Head of caudate nucleus (tissue), 42 donors: ENCODE measurements at places on chromosomes 7 and 10.
A peak's percentile ranks its signal among the peaks of the same experiment; 100 is the strongest.

DNA sequence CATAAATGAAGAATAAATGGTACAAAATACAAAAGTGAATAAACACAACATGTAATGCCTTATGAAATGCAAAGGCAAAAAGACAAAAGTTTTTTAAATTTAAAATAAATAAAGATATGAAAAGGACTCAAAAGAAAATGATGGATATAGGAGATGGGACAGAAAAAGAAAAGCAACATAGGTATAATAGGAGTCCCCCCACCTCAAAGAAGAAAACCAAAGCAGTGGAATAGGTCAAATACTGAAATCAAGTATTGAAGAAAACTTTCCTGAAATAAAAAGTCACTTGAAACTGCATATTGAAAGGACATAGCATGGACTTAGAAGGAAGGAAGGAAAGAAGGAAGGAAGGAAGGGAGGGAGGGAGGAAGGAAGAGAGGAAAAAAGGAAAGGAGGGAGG lies 110.0 kb upstream of the FAM204A start:
- DNase-seq = no peak

DNA sequence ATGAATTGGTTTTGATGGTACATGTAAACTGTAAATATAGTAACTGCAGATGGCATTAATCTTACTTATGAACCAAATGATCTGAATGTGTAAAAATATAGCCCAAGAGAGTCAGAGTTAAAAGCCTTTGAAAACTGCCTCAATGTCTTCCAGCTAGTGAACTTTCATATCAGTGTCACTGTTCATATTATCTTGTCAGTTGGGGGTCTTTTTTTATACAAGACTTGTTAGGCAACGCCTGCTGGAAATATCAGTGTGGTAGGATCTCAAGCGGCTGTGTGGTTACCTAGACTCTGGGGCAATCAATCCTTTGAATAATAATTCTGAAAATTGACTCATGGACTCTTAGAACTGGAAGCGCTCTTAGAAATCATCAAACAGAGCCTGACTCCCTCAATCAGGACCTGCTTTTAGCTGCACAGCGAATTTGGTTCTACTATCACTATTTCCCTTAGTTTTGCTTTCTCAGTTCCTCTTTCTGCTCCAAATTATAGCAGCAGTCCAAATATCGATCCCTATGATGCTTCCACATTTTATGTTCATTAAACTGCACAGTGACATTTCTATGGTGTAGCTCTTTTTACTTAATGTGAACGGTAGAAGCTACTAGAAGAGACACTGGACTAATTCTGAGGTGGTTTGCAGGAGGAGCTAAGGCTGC lies 100.1 kb upstream of the COL1A2 start:
- DNase-seq = no peak

- no peak for DNase-seq
These were observed at the start of gene TES for GRCh38 chr7:116210345-116211005. Gene TES (plus strand): TSS chr7:116210539. CDS start chr7:116210708, 169 bp downstream.

GRCh38 chr7:42590771-42591310 lies 321.0 kb downstream of the C7orf25 start:
- DNase-seq = no peak

GRCh38 chr7:129958643-129959470 lies 6.1 kb upstream of the UBE2H start:
- DNase-seq = no peak

- DNase-seq = no peak
These were observed 7.0 kb downstream of the GET4 start for GRCh38 chr7:883055-884021.

DNA sequence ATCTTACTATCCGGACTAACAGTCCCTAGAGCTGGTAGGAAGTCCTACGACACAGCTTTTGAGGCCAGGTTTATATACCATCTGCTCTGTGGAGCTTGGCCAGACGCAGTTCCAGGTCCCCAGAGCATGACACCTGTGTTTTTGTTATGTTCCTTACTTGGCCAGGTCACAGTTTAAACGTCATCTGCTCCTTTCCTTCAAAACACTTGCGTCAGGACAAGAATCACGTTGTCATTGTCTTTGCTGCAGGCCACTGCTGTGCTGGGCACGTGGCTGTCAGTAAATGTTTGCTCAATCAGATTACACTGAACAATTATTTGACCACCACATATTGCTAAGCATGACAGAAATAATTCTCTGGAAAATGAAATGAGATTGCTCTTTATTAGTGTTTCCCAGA lies 23.9 kb downstream of the SLC18A2 start:
- no peak for DNase-seq

- peak; percentile 15 for DNase-seq
These were observed 6.5 kb downstream of the MDH2 start for GRCh38 chr7:76054123-76055120.

GRCh38 chr7:134101716-134102115 lies 25.4 kb upstream of the LRGUK start:
- no peak for DNase-seq

- no peak for DNase-seq
These were observed 52.9 kb downstream of the CYP2C9 start for GRCh38 chr10:94991243-94991888.

DNA sequence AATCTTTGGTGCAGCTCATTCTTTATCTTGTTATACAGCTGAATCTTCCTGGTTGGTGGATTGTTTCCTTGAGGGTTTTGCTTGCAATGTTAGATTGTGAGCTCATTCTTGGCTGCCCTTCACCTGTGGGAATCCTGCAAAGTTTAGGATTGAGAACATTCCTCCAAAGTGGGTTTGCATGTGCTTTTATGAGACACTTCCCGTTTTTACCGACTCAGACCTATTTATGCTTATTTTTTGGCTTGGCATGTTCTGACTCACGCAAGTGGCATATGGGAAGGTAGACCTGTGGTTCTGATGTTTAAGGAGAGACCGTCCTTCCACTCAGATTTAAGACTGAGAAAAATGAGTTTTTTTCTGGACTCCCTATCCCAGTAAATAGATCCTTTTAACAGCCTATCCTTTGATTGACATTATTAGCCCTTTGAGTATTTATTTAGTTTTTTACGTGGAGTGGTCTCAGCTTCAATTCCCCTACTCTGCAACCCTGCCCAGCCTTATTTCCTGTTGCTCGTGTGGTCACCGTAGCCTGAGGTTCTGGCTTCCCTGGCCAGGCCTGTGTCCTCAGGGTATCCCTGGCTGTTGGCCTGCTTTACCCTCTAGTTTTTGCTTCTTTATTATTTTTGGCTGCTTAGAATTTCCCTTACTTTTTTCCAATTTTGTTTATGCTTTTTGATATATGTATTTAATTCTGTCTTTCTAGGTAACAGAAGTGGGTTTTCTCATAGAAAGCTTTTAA lies 13.4 kb upstream of the PRF1 start:
- DNase-seq = no peak

GRCh38 chr10:1461016-1461415 lies 276.3 kb downstream of the ADARB2 start:
- DNase-seq = no peak

- no peak for DNase-seq
These were observed 243.2 kb upstream of the TMEM229A start for GRCh38 chr7:124276005-124276622.

DNA sequence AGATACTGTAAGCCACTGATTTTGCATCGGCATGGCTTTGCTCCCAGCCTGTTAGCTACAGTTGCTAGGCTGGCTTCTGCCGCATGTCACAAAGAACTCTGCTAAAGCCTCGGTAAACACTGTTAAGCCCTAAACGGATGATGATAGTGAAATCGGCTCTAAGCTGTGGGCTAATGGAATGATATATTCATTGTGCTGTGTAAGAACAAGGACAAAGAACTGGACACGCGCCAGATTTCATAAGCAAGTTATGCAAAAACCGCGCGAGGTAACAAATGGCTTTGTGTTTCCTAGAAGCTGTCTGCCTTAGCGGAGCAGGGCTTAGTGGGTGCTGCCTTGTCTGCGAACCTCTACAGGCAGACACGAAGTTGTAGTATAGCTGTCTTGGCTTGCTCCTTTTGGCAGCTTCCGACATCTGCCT lies 331.3 kb upstream of the COBL start:
- peak; percentile 30 for DNase-seq

DNA sequence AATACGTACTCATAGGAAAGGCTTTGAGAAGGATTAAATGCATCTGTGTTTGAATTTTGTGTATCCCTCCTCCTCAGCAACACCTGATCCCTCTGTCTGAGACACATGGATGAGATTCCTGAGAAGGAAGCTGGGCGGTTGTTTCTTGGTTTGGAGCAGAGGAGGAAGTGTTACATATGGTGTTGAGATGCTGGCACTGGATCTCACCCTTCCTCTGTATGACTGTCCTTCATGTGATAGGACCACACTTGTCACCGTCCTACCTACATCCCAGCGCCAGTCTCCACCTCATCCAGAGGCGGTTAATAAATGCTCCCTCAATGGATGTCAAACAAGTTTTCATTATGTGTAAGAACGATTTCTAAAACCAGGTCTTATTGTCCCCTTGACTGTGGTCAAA lies 49.4 kb upstream of the KLF6 start:
- no peak for DNase-seq

DNA sequence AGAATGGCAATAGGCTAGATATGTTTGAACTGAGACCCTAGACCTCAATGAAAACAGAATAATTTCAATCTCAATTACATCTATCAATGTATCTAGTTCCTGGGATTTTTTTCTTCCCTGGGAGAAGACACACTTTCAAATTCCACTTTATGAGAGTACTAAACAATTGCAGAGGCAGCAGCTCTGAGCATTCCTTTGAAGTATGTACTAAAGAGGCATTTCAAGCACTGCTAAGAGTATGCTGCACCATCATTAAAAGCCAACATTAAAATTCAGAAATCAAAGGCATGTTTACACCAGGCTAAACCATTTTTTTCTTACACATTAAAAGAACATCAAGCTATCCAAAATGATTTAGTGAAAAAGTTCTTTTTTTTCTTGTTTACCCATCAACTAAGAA lies 297.9 kb upstream of the CACNA2D1 start:
- DNase-seq = no peak

- DNase-seq = no peak
These were observed 290.7 kb upstream of the TMEM229A start for GRCh38 chr7:124323597-124323996.

- DNase-seq = no peak
These were observed 18.4 kb upstream of the CCDC71L start for GRCh38 chr7:106679153-106679931.

GRCh38 chr7:76280408-76280807 lies 22.1 kb upstream of the HSPB1 start:
- no peak for DNase-seq

DNA sequence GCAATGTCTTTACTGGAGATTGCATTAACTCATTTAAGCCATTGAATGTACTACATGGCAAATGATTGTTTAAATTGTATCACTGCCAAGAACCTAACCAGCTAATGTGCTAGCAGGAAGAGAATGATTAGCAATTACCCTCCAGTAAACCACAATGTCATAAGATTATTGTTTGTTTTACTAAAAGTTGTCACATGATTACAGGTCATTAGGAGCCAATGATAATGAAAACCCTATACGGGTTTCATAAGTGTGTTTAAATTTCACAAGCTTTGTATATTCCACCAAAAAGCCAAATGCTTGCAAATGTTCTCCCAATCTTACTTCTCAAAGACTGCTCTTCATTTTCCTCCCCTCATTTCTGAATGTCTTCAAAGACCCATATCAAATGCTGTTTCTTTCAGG lies 76.5 kb upstream of the PPP1R3C start:
- no peak for DNase-seq

DNA sequence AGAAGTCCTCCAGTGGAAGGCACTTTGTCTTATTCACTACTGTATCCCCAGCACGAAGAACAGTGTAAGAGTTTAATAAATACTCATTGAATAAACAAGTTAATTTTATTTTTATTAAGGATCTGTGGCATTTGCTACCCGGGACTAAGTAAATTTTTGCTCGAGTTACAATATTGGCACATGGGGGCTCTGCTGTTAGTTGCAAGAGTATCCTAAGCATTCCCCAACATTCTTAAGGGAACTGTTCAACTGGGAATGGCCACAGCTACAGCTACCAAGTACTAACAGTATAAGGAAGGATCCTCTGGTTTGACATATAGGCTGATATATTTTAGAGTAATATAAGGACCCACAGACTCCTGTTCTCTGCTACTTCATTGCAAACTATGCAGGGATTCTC lies 8.7 kb upstream of the LRRTM3 start:
- no peak for DNase-seq

DNA sequence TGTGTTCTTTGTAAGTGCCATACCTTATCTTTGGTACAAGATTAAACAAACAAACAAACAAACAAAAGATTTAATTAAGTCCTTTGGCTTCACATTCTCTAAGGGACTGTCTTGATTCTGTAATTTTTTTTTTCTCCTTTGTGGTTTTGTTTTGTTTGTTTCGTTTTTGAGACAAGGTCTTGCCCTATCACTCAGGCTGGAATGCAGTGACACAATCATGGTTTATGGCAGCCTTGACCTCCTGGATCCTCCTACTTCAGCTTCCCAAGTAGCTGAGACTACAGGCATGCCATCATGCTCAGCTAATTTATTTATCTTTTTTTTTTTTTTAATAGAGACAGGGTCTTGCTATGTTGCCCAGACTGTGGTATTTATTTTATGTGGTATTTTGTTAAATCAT lies 165.8 kb downstream of the LRRC4 start:
- DNase-seq = no peak

DNA sequence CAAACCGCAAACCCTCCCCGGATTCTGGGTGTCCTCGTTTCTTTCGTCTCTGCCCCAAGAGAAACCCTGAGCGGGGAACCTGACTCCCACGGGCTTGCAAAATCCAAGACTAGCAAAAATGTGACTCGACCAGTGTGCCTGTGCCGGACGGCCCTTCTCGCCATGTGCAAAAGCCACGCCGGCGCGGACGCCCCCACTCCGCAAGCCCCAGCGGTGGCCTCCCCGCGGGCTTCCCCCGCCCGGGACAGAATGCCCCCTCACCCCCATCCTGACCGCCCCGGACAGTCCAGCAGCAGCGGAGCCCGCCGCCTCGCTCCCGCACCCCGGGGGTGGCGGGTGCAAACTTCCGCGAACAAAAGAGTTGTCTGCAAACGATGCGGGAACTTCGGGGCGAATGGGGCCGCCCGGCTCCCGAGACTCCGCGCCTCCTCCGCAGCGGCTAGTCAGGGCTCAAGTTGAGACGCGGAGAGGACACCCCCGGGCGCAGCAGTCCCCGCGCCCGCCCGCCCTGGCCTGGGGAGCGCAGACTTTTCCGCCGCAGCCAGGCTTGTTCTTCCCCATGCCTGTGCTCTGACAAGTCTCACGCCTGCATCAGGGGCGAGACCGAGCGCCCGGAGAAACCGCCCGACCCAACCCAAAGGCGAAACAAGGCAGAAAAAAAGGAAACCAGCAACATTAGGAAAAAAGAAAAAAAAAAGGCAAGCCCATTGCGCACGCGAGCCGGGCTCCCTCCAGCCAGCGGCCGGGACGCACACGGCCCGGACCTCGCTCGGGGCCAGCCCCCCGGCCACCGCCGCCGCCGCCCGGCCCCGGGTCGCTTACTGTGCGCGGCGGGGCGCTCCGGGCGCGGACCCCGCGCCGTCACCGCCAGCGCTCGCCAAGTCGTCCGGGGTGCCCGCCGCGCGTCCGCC lies 732 bp downstream of the FAM53B start:
- no peak for DNase-seq
